RWPE1 (cell line): ENCODE measurements at places on chromosomes 4 and X.

GRCh38 chrX:63475200-63475599 lies 124.1 kb upstream of the SPIN4 start:
- no peak for DNase-seq

DNA sequence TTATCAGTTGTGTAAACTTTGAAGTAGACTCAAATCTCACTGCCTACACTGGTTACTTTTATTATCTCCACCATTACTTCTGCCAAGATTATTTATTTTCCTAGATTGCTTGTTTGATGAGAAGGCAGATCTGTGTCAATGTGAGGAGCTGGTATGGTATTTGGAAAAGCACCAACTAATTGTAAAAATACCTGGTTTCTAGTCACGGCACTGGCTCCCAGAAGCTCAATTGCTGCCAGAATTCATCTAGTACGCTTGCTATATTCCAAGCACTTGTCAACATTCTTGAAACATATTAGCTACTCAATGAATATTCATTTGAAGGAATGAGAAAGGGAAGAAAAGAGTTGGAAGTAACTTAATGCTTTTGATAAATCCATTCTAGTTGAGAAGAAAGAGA lies 1376.8 kb upstream of the ADGRL3 start:
- no peak for DNase-seq

- DNase-seq = no peak
These were observed 52.3 kb upstream of the TNIP3 start for GRCh38 chr4:121216461-121216860.

GRCh38 chr4:85866508-85866907 lies 391.6 kb downstream of the ARHGAP24 start:
- DNase-seq = no peak

DNA sequence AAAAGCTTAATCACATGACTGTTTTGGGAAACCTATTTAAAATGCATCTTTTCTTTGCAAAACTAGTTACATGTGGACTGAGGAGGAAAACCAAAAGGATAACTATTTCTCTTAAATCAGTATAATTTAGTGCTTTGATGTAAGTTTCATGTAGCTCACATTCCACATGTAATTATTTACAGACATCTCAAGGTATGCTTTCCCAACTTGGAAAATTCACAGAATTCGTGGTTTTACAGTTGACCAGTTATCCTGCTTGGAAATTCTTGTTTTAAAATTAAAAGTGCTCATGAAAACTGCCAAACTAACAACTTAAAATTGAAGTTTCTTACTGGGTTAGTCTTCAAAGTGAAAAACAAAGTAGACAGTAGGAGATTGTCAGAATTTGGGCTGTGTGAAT lies 52.4 kb downstream of the EDNRA start:
- no peak for DNase-seq
